ENCODE measurements at places on chromosomes 6 and 20.

- DNase-seq, result no peak
Measured at GRCh38 chr20:15191082-15191723, 853.8 kb upstream of the FLRT3 start.

- DNase-seq, result no peak
Measured at GRCh38 chr6:109045493-109045892, 49.2 kb downstream of the SESN1 start.

DNA sequence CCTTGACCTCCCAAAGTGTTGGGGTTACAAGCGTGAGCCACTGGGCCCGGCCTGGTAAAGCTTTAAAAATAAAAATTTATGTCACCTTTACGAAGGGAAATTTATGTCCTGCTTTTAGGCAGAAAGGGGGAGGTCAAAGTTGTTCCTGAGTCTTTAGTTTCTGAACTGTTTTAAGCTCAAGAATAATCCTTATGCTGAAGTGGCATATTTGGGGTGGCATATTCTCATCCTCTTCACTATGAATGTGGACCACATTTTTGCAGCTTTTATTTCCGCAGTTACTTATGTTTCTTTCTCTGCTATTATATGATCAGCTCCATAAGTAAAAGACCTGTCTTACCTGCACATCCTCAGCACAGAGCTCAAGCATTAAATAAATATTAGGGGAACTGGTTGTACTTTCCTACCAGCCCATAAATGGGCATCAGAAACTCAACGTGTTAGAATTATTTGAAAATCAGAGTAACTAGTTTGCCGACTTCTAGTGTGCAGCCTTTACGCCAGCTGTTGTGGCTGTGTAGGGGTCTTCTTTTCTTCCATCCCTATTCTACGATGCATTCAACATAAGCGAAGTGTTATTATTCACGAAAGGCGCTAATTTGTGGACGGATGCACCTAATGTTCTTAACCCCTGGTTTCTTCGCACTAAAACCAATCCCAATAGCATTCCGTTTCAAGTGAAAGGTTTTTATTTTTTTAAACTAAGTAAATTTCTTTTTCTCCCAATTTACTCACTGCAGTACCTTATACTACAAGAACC, 867 bp upstream of the AKAP7 start:
- DNase-seq, result no peak

GRCh38 chr6:80440496-80441115, 334.1 kb downstream of the BCKDHB start:
- no peak for DNase-seq

GRCh38 chr6:131167773-131168172, 32.5 kb downstream of the AKAP7 start:
- no peak for DNase-seq

DNA sequence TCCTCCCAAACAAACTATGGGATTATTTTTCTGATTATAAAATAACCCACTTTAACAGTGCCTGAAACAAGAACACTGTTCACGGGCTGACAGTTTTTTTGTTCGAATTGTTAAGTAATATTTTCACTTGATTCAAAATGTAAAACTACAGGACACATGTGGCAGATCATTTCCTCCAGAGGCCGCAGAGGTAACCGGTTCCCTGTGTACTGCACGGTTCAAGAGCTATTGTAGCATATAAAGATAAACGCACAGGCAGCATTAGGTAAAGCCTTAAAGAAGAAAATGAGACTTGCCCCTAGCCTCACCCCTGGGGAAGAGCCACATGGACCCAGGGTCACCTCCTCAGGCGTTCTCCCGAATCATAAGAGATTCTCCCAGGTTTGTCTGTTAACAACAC, 181.3 kb upstream of the AFDN start:
- DNase-seq, result no peak

DNA sequence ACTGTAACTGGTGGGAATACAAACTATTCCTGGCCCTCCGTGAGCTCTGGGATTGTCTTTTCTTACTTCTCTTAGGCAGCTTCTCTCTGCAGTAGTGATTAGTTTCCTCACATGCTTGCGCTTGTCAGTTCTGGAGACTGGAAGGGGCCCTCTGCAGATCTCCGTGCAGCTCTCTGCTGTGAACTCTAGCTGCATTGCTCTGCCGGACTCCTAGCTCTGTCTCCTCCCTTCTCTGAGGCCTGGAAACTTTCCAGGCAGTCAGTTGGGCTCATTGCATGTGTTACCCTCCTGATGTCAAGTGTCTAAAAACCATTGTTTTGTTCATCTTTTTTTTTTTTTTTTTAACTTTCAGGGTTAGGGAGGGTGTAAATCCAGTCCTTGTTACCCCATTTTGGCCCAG, 102.3 kb downstream of the CTNNBL1 start:
- DNase-seq, result no peak

GRCh38 chr20:16273812-16274555, 299.3 kb downstream of the KIF16B start:
- DNase-seq, result no peak

- peak; percentile 47 for DNase-seq
Measured at GRCh38 chr20:61896058-61896961, 169.4 kb downstream of the TAF4 start.

DNA sequence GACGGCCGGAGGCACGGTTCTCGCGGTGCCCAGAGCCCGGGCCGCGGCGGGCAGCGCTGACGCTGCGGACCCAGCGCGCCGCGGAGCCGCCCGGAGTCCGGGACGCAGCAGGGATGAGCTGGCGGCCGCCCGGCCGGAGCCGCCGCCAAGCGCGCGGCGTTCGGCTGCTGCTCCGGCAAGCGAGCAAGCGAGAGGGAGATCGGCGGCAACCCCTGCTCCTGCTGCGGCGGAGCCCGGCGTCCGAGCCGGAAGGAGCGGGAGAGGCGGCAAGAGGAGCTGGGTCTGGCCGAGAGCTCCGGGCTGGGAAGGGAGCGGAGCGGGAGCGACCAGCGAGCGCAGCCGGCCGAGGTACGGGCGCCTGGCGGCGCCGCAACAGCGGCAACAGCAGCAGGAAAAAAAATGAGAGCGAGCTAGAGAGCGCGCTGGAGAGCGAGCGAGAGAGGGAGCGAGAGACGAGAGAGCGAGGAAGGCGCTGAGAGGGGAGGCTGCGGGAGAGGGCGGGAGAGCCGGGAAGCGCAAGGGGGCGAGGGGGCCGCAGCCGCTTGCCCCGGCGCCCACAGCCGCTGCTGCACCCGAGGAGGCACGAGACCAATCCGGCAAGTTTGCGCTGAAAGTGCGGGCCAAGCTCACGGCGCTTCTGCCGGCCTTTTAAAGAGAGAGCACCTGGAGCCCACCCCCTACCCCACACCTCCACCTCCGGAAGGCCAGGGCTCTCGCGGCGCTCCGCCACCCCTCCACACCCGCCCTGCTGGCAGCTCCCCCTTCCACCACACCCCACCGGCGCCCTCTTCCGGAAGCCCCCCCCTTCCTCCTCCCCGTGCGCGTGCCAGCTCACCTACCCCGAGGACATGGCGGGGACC, 496 bp downstream of the GRM4 start:
- peak; percentile 53 for DNase-seq

DNA sequence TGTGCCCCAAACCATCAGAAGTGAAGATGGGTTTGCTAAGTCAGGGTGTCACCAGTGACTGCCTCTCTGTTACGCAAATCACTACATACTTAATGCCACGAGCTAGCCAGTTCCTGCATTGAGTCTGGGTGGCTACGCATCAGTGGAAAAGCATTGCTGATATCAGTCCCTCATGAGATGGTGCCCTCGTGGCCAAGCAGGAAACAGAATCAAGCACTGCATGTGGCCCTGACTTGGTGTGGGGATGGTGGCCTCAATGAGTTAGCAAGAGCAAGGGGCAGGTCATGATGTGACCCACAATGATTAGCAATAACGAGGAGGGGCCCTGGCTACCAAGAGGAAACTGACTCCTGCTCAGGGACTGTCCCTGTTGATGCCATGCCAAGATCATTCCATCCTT, 51.6 kb upstream of the FNDC1 start:
- DNase-seq, result no peak

DNA sequence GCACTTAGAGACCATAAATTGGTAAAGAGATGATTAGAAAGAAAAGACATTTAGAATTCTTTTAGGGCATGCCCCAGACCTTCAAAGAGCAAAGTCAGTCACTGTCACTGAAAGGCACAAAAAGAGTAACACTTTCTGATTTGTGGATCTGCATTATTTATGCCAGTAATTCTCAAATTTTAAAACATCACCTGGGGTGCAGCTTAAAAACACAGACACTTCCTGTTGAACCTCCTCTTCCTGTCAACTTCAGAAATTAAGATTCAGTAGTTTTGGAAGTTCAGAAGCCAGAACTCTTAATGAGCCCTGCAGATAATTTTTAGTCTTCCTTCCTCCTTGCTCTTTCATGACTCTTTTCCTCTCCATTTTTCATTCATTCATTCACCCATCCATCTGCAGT, 137.5 kb downstream of the NRN1 start:
- no peak for DNase-seq

DNA sequence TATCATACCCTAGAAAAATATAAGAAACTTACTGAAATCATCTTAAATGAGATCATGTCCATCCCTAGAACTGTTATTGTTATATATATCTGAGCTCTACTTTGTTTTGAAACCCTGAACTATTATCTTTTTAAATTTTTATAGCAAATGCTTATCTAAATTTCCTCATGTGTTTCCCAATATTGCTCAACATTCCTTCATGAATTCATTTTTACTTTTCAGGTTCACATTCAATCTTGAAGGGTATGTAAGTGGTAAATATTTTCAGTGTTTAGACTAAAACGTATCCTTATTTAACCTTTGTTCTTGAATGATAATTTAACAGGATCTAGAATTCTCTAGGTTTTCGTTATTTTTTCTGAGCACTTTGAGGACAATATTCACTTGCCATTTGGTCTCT, 23.9 kb downstream of the PDE7B start:
- no peak for DNase-seq

GRCh38 chr6:100404051-100404450, 60.7 kb downstream of the SIM1 start:
- no peak for DNase-seq

DNA sequence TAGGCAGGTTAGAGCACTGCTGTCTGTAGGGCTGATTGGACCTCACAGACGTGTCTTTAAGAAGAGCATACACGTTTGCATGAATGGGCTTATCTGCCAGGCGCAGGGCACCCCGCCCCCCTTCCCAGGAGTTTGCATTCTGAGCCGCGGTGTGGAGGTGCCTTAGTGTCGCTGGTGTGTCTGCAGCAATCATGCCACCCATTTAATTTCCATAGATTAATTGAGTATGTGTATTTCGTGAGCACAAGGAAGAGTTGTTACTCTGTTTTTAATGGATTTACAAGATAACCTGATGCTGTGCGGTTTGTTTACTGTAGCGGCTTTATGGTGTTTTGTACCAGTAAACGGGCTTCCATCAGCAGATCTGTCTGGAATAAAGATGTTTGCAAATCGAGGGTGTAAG, 107.7 kb downstream of the ZDHHC14 start:
- no peak for DNase-seq

GRCh38 chr6:21730533-21730932, 137.0 kb downstream of the SOX4 start:
- no peak for DNase-seq

DNA sequence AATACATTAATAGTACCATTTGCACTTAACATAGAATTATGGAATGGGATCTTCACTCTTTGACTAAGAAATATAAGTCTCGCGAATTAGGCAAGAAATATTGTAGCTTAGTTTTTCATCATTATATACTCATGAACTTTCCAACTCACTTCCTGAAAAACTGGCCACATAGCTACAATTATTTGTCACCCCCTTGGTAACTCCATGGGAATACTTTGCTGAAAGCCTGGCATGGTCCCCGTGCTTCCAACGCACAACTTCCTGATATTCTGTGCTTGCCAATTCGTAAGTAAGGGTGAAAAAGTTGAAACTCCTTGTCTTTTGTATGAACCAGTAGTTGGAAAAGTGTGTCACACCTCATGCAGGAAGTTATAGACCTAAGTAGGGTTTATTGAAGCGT, 23.7 kb upstream of the HLA-DQA1 start:
- no peak for DNase-seq

DNA sequence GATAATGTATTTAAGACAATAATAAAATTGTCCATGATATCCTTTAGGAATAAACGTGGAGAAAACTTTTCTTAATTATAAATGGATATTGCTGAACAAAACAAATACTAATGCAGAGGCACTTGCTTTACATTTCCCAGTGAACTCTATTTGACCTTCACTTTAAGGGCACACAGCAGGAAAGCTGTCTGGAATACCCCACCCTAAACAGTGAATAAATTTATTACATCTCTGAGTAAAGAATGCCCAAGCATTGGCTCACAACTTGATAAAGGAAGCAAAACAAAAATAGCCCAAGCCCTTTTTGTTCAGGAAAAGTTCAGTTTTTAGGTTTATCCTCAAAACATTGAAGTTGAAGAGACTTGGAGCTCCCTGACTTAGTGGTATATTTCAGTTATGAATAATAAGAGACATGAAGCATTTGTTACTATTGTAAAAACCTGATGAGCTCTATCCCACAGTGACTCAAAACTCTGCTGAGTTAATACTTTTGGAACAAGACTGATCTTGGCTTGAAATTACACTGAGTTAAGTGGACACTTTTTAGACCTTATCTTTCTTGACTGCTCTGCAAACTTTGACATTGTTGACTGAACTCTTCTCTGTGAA, 353.9 kb downstream of the BCKDHB start:
- DNase-seq, result peak; percentile 31

- no peak for DNase-seq
Measured at GRCh38 chr20:10893321-10893720, 219.5 kb upstream of the JAG1 start.

DNA sequence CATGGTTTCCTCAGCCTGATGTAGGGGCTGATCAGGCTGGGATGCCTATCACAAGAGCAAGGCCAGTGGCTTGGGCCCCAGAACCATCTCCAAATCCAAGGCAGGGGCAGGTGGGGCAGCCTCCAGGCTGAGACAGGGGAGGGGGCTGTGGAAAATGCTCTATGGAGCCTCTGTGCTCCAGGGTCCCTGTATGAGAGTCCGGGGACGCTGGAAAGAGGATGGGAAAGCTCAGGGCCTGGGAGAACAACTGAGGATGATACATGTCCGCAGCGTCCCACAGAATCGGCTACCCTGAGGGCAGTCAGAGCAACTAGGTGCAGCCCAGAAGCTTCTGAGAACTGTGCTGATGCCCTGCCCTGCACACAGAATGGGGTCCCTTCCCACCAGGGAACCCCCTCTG, 43.4 kb downstream of the CPXM1 start:
- no peak for DNase-seq

GRCh38 chr20:25551413-25552215, 33.7 kb downstream of the NINL start:
- DNase-seq, result no peak

DNA sequence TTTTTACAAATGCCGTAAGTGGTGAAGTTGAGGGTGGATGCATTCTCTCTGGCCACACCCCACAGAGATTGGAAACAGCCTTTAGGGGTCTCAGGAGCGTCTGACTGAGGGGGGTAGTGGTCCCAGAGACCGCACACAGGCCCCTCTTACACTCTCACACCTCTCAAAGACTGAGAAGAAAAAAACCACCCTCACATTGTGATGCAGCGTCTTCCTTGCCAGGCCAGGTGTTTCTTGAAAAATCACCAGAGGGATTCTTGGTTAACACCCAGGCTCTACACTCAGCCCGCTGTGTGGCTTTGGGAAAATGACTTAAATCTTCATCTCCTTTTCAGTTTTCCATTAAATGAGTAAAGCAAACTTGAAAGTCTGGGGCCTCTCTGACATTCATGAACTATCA, 115.8 kb upstream of the SPTLC3 start:
- DNase-seq, result no peak

- DNase-seq, result no peak
Measured at GRCh38 chr6:54899442-54899841, 52.9 kb downstream of the FAM83B start.
